ENCODE measurements at places on chromosomes 1 and 21.

DNA sequence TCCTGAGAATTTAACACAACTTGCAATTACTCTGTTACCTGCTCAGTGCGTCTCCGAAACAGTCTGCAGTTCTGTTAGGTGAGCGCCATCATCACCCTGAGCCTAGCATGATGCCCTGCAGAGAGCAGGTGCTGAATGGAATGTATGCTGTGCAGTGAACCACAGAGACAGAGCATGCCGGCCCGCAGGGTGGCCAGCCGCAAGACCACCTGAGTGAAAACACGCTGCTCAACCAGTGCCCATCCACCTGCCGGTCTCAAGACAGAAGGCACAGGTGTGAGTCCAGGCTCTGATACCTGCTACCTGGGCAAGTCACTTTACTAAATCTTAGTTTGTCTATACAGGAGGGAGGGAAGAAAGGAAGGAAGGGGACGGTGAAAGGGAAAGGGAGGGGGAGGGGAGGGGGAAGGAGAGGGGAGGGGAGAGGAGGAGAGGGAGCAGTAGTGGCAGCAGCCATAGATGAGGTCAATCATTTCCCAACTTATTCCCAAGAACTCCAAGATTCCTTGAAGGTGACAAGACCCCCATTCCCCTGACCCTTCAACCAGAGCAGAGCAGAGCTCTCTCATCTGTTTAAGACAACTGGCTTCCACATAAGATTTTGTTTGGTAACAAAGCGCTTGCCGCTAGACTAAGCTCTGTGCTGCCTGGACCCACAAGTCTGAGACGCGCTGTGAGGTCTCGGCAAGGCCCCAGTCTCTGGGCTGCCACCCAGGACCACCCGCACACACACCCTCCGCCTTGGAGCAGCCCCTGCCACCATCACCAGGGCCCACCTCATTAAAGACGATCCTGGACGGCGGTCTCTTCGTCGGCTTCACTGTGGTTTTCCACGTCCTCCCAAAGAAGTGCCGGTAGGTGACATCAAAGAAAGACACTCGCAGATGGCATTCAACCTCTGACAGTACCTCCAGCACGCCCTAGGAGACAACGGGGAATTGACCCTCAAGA is 14.5 kb downstream of the NPHP4 start:
- DNase-seq, result no peak

DNA sequence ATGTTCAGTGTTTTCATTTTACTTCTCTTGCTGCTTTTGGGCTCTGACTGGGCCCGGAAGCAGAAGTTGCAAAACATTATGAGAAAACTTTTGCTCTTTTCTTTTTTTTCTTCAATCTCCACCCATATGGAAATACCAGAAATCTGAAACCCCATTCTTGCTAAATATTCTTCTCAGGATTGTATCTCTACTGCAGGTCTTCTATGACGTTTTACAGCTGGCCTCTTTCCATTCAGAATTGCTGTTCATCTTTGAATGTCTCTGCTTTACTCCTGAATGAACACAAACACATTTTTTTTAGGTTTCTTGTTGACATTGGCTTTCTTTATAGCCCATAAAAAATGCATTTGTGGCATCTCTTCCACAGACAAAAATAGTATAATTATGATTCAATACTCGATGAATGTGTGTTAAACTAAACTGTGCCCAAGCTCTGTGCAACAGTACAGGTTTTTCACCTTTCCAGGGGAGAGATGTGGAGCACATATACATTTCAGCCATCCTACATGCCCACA is 18.8 kb downstream of the PTPRC start:
- DNase-seq, result peak; percentile 48

- DNase-seq, result no peak
These were observed 12.7 kb downstream of the UTP11 start for GRCh38 chr1:38025233-38025632.

- no peak for DNase-seq
These were observed 64.4 kb upstream of the TLR5 start for GRCh38 chr1:223207293-223208066.

GRCh38 chr1:202844259-202844658 is 33.5 kb downstream of the PCAT6 start:
- DNase-seq, result no peak

DNA sequence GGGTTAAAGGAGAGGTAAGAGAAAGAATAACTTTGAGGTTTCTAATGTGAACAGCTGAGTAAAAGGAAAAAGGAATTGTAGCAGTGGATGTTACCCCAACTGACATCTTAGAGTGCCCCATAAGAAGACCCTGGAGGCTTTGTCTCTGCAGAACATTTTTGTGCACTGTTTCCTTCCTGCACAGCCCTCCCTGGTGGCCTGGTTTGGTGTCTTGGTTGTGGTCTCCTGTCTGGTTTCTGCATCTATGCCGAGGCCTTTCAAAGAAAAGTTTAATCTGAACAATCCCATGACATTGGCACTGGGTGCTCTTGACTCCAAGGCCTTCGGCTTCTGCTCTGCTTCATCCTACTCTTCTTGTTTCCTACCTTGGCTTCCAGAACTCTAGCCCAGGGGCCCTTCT is 57.8 kb downstream of the RHOU start:
- DNase-seq, result no peak

GRCh38 chr1:18922319-18922726 is 20.0 kb upstream of the ALDH4A1 start:
- DNase-seq, result peak; percentile 92

All from lung (tissue), 17 donors.